Bone marrow (tissue), 2 donors: ENCODE measurements at places on chromosomes 5 and 9.

- no peak for DNase-seq
Observed at GRCh38 chr5:98773214-98773463, 324 bp upstream of the RGMB start.

DNA sequence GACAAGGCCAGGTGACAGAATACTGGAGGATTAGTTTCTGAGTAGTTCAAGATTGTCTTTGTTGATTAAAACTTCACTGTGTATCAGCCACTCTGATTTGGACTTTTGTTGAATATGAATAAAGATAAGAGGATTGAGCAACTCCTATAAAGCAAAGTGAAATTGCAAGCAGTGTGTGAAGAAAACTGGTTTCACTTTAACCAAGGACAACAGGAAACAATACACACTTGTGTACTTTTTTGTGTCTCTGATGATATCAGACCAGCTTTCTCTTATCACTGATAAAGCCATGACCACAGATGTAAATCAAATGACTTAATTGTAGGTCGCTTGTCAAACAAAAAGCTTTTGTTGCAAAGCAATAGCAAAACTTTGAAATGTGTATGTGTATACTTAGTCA, 268.6 kb downstream of the FER start:
- DNase-seq, result no peak

DNA sequence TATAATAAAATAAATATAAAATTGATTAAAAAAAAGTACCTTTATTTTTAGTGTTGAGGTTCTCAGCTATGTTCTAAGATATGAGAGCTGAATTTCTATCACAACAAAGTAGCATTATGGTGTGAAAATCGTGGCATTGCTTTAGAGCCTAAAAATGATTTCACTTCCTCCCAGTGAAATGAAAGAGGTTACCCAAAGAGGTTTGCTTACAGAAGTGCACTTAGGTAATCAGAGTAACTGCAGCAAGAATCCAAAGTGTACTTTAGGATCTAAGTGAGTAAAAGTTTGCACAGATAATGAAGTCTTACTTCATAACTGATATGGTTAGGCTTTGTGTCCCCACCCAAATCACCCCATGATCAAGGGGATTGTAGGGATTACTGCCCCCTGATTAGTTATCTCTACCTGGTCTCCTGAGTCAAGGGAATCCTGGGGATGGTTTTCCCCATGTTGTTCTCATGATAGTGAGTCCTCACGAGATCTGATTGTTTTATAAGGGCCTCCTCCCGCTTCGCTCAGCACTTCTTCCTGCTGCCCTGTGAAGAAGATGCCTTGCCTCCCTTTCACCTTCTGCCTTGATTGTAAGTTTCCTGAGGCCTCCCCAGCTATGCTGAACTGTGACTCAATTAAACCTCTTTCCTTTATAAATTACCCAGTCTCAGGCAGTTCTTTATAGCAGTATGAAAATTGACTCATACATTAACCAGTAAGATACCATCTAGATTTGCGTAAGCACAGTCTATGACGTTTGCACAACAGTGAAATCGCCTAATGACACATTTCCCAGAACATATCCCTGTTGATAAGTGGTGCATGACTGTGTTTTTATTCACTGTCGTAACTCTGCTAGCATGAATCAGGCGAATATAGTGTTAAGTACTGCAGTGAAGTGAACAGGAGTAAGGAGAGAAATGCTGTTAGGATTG, 40.3 kb upstream of the LRRC70 start:
- DNase-seq, result no peak

- DNase-seq, result no peak
Observed at GRCh38 chr5:131563434-131564228, 71.4 kb downstream of the RAPGEF6 start.

GRCh38 chr9:131347376-131348020, 46.4 kb upstream of the PRRC2B start:
- DNase-seq, result no peak

DNA sequence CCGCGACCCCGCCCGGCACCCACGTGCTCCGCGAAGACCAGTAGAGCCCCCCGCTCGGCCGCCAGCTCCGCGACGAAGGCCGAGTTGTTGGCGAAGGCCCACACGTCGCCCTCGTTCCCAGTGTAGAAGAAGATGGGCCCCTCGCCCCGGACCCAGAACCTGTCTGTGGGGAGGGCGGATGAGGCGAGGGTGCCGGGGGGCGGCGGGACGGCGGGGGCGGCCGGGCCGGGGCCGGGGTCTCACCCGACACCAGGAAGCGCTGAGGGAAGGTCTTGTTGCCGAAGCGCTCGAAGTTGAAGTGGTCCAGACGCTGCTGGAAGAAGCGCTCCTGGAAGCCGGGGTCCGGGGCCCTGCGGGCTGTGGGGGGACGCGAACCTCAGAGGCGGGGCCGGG, 317 bp downstream of the DPP7 start:
- DNase-seq, result no peak

- no peak for DNase-seq
Observed at GRCh38 chr5:132260051-132260450, 2.6 kb downstream of the PDLIM4 start.

- no peak for DNase-seq
Observed at GRCh38 chr9:303502-303901, 88.8 kb downstream of the DOCK8 start.

- DNase-seq, result no peak
Observed at GRCh38 chr5:134138416-134139376, 24.2 kb downstream of the TCF7 start.

DNA sequence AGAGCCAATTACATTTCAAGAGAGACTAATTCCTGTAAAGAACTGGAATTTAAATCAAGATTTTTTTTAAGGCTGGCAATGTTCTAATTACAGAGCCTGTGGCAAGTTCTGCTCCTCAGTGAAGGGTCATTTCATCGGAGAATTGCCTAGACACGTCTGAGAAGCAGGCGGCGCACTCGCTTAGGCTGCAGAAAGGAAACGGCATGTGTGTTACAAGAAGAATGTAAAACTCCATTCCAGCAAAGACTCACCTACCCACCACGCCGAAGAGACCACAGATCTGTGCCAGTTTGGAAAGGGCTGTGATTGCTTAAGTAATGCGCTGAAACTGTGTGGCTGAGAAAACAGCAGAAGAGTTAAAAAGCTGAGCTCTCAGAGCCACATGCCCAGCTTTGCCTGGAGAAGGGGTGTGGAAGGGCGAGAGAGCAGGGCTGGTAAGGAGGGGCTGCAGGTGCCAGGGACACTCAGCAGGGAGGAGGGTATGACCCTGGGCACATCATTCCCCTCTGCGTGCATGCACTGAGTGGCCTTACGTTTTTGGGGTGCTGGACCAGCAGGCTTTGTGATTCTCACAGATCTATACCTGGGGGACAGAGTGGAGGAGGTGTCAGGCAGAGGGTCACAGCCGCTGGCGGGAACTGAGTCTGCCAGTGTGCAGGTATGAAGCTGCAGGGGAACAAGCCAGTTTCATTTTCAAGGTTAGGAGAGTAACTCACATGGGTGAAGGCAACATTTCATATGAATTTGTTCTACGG, 17.8 kb upstream of the SLC25A51 start:
- DNase-seq, result no peak

DNA sequence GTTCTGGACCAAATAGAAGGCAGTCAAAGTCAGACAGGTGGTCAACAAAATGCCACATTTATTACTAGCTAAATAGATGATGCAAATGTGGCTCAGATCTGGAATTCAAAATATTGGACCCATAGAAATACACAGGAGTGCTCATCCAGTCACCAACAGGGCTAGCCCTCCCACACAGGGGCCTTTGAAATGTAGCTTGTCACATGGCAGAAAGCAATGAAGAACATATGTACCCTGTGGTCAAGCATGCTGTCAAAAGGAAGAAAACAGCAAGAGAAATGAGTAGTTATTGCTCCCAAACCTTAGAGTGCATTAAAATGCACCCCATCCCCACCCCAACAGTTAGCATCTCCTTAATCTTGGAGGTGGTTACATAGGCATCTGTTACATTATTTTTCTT, 20.9 kb upstream of the CCDC112 start:
- DNase-seq, result no peak

- DNase-seq, result peak; percentile 80
Observed at GRCh38 chr9:37784616-37785483, at the start of gene EXOSC3. Gene EXOSC3, minus strand, starts transcription at chr9:37785064. Its CDS starts 20 bp downstream, at chr9:37785044.

DNA sequence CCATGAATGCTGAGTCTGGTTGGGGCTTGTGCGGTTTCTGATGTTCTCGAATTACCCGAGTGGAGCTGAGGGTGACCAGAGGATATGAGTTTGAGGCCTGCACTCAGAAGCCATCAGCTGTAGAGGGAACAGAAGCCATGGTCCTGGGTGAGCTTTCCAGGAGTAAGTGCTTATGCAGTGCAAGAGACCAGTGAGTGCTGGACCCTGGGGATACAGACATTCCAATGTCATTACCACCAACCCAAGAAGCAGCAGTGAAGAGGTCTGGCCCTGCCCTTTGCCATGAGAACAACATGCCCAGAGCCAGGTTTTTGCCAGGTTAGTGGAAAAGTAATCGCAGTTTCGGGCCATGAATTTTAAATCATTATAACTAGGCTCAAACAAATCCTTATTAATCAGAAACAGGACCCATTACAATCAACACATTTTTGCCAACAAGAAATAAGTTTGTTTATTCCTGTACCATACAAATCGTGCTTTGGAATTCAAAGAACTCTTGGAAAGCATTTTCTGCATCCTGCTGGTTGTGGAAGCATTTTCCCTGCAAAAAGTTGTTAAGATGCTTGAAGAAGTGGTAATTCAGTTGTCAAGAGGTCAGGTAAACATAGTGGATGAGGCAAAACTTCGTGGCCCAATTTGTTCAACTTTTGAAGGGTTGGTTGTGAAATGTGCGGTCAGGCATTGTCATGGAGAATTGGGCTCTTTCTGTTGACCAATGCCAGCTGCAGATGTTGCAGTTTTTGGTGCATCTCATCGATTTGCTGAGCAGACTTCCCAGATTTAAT, 154.6 kb downstream of the SYK start:
- DNase-seq, result no peak

DNA sequence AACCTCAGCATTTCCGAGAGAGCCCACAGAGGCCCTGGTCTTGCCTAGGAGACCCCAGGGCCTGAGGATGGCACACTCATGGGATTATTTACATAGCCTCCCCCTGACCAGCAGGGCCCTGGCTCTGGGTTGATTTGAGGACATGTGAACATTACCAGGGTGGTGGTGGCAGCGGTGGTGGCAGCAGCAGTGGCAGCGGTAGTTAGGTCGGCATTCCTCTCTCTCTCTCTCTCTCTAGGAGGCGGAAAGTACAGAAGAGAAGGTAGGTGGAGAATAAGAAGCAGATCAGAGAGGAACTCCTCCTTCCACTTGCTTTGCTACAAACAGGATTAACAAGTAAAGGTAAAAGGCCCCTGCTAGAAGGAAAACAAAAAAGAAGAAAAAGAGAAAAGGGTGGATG, 39.3 kb downstream of the B4GALT1 start:
- no peak for DNase-seq

DNA sequence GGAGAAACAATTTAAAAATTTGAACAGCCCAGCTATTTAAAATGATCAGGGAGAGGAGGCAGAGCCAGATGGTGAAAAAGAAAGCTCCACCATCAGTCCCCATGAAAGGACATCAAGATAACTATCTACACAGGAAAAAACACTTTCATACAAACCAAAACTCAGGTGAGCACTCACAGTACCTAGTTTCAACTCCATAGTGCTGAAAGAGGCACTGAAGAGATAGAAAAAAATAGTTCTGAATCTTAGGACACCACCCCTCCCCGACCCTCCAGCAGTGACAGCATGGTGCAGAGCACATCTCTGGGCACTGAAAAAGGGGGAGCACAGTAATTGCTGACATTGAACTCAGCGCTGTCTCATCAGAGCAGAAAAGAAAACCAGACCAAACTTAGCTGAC, 732.9 kb downstream of the CETN3 start:
- no peak for DNase-seq

DNA sequence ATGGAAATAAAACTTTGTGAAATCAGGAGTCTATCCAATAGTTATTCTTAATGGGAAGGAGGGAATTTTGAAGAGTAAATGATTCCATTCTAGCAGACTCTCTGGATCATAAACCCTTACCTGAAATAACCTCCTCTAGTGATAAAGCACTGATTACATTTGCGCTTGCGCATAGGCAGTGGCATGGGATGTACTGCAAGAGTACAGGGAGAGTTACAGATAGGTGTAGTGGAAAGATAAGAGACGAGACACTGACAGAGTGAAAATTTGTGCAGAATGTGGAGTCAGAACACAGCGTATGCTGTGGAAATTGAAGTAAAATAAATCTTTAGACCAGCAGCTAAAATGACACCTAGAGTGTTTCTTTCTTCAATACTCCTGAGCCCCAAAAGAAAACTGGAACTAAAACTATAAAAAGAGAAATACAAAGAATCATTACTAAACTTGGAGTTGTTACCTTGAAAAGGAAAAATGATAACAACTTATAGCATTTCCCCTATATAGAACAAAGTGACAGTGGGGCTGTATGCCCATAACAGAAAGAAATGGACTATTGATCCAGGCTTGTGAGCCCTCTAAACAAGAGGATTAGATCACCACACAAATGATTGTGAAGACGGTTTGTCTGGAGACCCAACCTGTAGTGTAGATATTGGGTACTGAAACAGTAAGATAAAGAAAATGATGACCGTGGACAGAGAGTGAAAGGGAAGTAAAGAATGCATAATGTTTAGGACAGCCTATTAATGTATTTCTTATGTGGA, 1471.2 kb upstream of the NUDT12 start:
- DNase-seq, result no peak

DNA sequence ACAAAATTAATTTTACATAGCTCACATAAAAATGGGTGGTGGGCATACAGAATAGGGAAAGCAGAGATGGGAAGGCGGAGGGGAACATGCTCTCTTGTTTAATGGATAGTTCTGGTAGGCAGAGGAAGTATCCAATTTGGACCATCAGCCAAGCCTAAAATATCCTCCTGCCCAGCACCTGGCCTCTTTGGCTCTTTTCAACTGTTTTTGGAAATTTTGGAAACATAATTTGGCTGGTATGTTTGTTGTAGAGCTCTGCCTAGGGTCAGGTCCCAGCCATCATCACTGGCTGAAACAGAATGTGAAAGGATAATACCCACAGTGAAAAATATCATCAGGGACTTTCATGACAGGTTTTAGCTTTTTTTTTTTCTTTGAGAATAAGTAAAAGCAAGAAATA, 467.3 kb upstream of the DMAC1 start:
- DNase-seq, result no peak

DNA sequence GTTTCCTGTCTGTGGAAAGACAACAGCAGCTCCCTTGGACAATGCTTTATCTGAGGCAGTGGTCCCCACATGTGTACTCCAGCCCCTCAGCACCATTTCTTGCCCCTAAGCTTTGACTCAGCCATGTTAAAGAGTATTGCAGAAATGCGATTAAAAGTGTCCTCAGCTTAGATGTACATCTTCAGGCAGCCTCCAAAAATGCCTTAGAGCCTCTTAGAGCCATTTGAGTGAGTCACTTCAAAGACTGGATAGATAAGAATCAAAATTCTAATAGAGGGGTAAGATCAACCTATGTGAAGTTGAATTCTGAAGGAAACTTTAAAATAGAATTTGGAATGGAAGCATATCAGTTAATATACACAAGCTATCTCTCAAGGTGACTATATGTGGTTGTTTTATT, 296.3 kb downstream of the ADAMTS6 start:
- DNase-seq, result no peak
